ENCODE measurements at places on chromosomes 3 and 15. TPM values are rescaled to one million over a fixed set of nuclear protein-coding genes. Genes with fewer than 3 reads are reported as not detected.

NRROS gene
- total RNA-seq, result 4.8 TPM

- DNase-seq, result no peak
Observed at GRCh38 chr3:194125442-194125841, 10.5 kb upstream of the HES1 start.

DNA sequence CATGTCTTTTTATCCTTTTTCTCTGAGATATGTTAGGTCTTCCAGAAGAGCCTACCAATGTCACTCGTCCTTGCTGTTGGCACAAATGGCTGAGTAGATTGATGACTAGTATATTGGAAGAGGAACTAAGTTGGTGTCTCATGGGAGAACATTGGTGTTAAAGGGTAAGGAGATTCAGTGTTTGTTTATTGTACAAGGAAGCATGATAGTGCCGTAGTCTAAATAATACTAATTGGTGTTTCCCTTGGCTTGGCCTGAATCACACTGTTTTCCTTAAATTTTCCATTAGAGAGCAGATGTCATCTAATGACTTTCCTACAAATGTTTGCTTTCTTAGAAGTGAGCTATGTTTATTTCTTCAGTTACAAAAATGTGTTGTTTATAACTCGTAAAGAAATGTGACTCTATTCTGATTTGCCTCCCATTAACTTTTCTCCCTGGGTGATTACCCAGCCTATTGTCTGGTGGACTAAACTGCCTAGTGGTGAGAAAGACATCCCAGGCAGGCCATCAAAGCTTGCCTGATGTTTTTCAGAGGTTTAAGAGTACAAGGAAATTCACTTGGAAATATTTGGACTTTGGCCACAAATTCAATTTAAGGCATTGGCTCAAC is 28.7 kb downstream of the ADAMTSL3 start:
- DNase-seq, result no peak

GRCh38 chr3:45841420-45841756 is 531 bp downstream of the LZTFL1 start:
- DNase-seq, result no peak

GPR149 gene
- total RNA-seq, result not detected

All from right atrium auricular region (tissue), 2 donors.